ENCODE measurements at places on chromosomes 12 and 14.

- peak; percentile 2 for DNase-seq
These were observed 201.7 kb downstream of the EXOC5 start for GRCh38 chr14:57066887-57067513.

DNA sequence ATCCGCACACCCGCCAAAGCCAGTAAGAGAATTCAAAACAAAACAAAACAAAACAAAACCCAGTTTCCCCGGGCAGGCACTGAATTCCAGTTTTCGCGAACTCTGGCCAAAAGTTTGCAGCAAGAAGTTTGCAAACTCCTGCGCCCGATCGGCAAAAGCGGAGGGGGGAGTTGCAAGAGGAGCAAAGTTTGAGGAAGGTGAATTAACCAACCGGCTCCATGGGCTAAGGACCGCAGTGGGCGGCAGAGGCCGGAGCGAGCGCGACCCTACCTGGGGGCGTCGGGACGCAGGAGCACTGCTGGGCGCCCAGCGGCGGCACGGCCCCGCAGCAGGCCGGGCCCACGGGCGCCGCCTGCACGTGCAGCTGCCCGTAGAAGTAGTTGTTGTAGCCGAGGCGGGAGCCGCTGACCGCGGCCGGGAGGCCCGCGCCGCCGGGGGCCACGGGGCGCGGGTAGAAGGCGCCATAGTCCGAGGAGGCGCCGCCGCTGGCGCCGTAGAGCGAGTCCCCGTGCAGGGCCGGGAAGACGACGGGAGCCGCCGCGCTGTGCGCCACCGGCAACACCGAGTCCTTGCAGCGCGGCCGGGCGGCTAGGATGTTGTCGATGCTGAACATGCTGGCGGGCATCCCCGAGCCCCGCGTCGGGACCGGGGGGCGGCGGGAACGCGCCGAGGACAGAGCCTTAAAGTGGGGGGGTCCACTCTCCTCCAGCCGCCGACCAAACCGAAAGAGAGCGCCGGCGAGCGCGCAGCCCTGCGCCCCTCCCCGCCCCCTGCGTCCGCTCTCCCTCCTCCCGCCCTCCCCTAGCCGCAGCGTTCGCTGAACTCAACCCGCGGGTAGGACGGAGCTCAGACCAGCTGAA lies at the start of gene GSC:
Gene GSC (minus strand): TSS at position 723 of the 860 bp plus-strand sequence. CDS start 98 bp downstream, at position 625.
- DNase-seq: no peak

DNA sequence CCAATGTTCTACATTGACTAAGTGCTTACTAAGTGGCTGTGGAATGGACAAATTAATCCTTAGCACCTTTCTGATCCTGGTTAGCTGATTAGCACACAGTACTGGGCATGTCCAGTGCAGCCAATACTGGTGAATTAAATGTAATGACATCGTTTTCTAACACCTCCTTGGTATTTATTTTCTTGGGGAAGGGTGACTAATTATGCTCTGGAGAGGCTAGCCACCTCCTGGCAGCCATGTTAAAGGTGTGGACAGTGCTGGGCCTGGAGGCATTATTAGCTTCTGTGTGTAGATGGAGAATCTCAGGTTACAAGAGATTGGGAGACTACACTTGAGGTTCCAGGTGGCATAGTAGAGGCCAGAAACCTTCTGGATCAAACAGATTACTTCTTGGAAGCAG lies 230.9 kb upstream of the DDHD1 start:
- DNase-seq: no peak

DNA sequence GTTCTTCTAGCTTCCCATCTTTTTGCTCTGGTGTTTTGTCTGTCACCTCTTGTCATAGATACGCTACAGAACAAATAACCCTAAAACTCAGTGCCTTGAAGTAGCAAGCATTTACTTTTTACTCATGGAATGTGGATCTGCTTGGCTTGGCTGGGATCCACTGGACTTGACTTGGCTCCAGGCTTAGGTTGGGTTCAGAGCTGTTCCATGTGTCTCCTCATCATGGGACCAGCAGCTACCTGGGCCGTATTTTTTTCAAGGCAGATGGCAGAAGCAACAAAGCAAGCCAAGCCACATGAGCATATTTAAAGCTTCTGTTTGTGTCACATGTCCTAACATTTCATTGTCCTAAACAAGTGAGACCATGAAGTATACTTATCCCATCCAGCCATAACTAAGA lies 48.7 kb upstream of the ATF1 start:
- no peak for DNase-seq

GRCh38 chr14:88521818-88522217 lies 33.0 kb downstream of the PTPN21 start:
- no peak for DNase-seq

DNA sequence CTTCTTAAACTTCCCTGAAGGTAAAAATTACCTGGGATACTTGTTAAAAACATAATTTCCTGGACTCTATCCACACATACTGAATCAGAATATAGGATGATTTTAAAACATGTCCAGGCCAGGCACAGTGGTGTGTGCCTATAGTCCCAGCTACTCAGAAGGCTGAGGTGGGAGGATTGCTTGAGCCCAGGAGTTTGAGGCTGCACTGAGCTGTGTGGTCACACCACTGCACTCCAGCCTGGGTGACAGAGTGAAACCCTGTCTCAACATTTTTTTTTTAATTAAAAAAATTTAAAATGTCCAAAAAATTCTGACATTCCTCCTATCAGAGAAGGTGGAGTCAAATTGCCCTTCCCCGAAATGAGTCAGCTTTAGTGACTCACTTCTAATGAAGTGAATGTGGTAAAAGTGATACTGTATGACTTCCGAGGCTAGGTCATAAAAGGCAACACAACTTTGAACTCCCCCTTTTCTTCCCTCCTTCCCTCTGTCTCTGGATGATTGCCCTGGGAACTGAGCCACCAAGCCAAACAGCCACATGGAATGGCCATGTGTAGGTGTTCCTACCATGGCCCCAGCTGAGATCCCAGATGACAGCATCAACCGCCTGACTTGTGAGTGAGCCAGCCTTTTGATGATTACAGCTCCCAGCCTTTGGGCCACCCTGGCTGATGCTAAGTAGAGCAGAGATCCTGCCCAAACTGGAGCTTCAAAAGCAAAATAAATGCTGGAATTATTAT lies 36.3 kb downstream of the LIMA1 start:
- DNase-seq: no peak

DNA sequence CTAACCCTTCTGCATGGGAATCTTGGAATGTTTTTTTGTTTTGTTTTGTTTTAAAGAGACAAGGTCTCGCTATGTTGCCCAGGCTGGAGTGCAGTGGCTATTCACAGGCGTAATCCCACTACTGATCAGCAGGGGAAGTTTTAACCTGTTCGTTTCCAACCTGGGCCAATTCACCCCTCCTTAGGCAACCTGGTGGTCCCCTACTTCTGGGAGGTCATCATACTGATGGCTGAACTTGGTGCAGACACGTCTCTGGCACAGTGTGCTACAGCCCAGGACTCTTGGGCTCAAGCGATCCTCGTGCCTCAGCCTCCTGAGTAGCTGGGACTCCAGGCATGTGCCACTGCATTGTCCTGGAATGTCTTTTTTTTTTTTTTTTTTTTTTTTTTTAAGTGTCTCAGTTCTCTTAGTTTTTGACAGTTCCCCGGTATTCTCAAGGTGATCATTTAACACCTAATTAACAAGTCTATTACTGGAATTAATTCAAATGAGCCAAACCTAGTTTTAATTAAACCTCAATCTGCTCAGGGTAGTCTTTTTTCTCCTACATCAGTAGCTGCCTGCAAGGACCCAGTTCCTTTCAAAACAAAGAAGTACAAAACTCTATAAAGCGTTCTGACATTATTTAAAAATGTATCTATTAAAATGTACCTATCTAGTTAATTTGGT lies 49.0 kb upstream of the ISM2 start:
- DNase-seq: no peak

DNA sequence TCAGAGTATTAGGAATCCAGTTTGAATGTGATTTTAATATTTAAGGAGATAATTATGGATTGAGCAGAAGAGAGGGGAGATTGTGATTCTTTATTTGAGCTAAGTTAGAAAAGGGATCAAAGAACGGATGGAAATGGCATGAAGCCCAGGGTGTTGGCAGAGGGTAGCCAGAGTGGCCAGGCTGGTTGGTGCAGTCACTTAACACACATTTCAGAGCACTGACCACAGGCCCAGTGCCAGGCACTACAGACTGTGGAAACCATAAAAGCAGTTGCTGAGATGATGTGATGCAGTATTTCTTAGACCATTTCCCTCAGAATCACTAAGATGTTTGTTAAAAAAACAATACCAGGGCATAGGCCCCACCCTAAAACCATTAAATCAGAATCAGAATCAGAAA lies 167.7 kb upstream of the AMIGO2 start:
- DNase-seq: peak; percentile 38

- DNase-seq: no peak
These were observed 49.9 kb upstream of the OR4E1 start for GRCh38 chr14:21723431-21724045.

DNA sequence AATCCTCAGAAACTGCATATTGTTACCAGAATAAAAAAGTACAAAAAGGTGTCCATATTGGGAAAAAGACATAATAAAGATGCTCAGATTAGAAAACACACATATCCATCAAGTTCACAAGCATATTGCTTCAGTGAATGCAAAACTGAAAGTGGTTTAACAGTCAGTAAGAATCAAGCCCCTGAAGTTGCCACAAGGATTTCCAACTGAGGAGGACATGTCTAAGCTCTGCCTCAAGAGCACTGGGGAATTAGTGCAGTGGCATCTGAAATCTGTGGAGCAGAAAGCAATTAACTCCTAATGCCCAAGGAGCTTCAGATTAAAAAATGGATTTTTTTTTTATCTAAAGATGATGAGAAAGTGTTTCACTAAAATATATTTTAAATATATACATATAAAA lies 113.2 kb downstream of the DENND5B start:
- no peak for DNase-seq

GRCh38 chr14:34993426-34993825 lies 10.6 kb downstream of the SRP54 start:
- no peak for DNase-seq

DNA sequence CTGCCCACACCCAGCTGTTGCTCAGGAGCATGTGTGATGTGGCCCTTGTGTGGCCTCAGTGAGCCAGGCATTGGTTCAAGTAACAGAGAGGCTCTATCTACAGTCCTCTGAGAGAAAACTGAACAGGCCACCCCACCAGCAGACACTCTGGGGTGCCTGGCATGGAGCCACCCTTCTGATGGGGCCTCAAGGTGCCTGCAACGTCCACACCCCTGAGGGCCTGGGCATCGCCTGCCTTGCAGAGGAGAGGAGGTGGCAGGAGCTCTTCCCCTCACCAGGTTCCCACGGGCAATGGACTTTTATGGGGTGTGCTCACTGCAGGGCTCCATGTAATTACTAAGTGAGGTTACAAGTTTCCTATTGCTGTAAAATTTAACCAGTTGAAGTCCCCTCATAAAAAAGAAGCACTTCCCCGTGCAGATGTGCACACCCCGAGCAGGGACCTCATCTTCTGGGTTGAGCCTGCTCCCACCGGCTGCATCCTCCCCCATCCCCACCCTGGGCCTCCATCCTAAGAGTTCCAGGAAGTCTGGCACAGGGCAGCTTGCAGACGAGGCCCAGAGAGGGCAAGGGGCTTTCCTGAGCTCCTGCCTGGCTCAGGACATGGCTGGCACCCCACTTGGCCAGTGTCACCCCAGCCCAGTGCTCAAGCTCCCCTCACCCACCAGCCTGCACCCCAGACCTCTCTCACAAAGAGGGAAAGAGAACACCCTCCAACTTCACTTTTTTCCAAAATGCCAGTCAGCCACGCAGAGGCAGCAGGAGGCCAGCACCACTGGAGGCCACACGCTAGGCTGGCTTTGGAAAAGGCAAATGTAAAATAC lies 270.4 kb upstream of the RTL1 start:
- no peak for DNase-seq

- DNase-seq: no peak
These were observed 35.8 kb downstream of the FBXO34 start for GRCh38 chr14:55306938-55307589.

- peak; percentile 83 for DNase-seq
These were observed 9.8 kb downstream of the APPL2 start for GRCh38 chr12:105226219-105226618.

DNA sequence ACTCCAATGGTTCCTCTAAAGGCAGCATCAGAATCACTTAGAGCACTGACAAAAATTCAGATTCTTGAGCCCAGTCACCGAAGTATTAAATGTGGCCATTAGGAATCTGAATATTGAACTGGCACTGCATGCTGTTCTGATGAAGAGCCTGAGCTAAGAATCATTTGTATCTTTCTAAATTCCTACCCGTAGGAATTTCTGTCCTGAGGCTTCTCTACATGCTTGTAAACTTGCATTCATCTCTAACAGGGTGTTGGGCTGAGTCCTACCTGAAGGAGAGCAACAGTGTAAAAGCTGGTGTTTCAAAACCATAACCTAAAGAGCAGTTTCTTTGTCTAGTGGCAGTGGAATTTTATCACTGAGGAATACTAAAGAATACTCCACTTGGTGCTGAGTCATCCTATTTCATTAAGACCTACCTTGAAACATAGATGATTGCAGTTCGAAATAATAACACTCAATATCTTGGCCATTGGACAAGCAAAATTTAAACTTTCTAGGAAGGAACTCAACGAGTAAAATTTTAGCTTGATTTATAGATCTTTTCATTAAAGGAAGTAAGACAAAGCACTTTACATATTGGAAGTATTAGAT lies 35.5 kb upstream of the C12orf75 start:
- no peak for DNase-seq

- no peak for DNase-seq
These were observed 13.5 kb upstream of the GPATCH2L start for GRCh38 chr14:76138119-76138757.

DNA sequence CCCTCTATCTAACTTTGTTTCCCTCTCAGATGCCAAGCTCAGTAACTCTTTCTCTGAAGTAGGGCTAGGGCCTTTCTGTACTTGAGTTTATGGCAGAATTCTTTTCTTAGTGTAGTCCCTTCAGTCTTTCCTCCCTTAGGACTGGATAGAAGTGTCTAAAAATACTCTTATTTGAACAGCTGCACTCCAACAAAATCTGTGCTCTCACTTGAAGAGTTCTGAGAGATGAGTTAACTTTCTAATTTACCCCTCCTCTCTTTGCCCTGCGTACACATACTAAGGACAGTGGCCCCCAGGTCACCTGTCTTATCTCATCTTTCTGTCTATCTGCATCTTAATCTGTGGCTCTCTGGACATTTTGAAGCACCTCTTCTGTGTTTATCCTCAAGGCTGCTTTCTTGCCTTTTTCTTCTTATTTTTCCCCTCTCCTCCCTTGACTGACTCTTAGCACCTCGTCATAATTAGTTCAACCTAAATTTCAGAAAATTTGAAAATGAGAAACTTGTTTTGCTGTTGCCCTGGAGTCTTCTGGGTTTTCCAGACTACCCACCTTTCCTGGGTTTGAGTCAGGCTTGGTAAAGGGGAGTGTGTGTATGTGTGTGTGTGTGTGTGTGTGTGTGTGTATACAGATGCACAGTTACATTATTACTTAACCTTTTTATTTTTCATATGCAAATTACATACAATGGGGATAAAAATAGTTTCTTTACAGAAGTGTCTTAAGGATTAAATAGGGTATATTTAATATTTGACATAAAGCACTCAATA lies 23.9 kb downstream of the NCKAP1L start:
- no peak for DNase-seq

DNA sequence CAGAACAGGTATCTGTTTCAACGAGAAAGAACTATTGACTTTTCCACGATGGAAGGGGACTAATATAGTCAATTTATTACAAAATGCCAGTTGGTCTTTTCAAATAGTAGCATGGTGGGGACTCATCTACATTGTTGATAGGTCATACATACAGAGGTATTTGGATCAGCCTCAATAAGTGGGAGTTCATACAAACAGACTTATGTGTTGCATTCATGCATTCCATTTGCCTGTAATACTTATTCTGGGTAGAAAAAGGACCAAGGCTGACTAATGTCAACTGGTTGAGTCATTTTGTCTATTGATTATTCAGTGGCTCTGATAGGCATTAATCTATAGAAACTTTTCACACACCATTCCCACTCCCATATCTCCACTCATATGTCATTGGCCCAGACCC lies 41.5 kb upstream of the GLIPR1 start:
- no peak for DNase-seq

GRCh38 chr12:3747543-3747942 lies 5.4 kb downstream of the CRACR2A start:
- DNase-seq: no peak

Data from hippocampal formation (tissue), 2 donors.